ENCODE measurements at places on chromosomes 13 and 19.

GRCh38 chr13:99657848-99658260 is 156.6 kb downstream of the TM9SF2 start:
- DNase-seq: peak; percentile 21

DNA sequence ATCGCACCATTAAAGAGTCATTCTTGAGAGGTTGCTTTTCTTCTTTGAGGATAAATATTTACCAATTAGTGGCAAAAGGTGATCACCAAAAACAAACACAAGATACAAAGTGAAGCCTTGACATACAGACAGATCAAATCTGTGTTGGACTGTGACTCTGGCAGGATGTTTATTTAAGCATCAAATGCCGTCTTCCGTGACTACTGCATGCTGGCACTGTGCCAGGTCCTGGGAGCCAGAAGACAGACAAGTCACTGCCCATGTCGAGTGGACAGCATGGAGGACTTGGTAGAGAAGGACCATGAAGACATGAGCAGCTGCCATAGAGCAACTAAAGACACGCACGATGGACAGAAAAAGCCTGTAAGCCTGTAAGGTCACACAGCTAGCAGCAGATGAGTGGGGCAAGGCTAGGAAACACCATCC is 92.8 kb upstream of the FARP1 start:
- DNase-seq: no peak

DNA sequence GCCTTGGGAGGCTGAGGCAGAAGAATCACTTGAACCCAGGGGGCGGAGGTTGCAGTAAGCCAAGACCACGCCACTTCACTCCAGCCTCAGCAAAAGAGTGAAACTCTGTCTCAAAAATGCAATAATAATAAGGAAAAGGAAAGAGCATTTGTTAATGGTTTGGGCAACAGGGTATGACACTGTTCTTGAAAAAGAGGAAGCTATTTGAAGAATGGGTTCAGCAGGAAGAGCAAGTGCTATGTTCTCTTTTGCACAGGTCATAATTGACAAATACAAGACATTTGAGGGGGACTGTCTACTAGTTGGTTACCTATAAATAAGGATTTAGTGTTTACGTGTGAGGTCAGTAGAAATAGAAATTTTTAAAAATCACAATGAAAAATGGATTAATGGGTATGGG is 218.3 kb downstream of the DCT start:
- no peak for DNase-seq

- no peak for DNase-seq
Observed at GRCh38 chr13:105207572-105208293, 1327.7 kb downstream of the EFNB2 start.

- DNase-seq: no peak
Observed at GRCh38 chr19:900302-901111, 7.2 kb downstream of the RNU6-9 start.

DNA sequence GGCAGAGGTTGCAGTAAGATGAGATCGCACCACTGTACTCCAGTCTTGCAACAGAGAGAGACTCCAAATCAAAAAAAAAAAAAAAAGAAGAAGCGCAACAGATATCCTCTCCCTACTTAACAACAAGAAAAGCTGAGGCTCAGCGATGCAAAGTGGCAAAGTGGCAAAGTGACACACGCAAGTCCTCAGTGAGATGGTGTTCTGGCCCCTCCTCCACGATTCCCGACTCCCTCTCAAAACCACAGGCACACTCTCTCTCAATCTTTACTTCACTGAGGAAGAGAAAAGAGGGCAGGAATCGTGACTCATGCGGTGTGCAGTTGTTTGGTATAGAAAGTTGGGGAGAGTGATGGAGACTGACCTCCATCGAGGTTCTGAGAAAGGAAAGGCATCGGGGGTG is 12.6 kb downstream of the FFAR2 start:
- no peak for DNase-seq

GRCh38 chr19:35621708-35622107 is 7.1 kb upstream of the RBM42 start:
- DNase-seq: no peak

Data from activated B cell treated with CpG ODN at 0.5 μM for 24 hours (primary cell).